Posterior cingulate gyrus (tissue), 11 donors: ENCODE measurements at places on chromosomes 4 and X.
A peak's percentile ranks its signal among the peaks of the same experiment; 100 is the strongest.

DNA sequence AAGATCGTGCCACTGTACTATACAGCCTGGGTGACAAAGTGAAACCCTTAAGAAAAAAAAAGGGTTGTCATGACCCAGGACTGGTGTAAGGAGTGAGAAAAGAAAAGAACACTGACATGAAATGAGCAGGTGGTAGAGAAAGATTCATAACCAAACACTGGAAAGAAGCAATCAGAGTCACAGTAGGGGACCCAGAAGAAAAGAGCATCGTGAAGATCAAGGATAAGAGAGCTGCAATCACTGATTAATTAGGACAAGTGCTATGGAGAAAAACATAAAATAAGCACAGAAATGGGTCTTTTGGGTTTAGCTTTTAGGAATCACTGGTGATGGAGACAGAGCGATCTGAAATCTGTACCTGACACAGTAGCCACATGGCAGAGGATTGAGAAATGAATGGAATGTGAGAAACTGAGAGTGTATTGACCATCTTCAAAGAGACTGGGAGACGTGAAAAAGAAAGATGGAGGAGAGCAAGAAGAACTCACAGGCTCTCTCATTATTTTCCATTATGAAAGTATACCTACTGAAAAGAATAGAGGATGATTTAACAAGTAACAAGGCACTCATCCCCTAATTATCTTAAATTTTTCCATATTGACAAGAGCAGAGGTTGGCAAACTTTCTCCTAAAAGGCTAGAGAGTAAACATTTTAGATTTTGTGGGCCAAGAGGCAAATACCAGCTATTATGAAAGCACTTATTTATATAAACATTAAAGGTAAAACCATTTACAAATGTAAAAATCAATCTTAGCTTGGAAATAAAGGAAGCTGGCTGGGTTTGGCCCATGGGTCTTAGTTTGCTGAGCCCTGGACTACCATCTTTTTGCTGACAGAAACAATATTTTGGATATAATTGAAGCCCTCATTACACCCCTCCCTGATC is 7.3 kb downstream of the TMEM154 start:
- DNase-seq, result no peak

DNA sequence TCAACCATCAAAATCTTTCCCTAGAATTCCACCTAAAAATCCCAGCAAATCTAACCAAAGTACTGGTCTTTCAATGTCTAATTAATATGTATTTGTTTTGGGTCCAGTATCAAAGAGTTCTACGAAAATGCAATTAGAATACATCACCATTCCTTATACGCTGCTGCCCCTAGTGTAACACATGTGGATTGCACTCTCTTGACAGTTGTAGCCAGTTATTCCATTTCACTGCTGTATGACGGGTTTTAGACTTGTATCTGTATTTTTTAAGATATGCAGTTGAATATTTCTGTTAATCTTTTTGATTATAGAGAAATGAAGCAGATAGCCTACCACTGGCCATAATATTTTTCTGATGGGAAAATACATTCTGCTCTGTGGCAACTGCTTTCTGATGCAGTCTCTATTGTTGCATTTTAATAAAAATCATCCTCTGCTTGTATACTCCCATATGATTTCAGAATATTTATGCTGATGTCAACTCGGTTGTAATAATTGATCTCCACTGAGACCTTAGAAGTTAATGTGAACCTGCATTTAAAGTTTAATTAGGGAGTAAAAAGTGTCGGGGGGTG is 17.1 kb upstream of the PAGE2B start:
- peak; percentile 13 for DNase-seq

DNA sequence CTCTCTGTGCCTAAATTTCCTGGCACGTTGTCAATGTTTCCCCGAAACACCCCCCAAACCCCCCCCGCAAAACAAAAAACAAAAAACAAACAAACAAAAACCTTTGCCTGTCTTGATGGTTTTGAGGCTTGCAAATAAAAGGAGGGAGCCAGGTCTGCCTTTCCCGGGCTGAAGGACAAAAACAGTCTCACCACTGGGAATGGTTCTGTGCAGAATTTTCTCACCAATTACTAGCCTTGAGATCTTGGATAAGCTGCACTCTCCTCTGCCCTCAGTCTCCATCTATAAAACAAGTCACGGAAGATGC is 15.5 kb downstream of the NKX3-2 start:
- DNase-seq, result no peak

DNA sequence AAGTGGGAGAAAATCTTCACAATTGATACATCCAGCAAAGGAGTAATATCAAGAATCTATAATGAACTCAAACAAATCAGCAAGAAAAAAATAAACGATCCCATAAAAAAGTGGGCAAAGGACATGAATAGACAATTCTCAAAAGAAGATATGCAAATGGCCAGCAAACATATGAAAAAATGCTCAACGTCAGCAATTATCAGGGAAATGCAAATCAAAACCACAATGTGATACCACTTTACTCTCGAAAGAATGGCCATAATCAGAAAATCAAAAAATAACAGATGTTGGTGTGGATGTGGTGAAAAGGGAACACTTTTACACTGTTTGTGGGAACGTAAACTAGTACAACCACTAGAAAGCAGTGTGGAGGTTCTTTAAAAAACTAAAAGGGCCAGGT is 114.3 kb upstream of the CCSER1 start:
- no peak for DNase-seq

DNA sequence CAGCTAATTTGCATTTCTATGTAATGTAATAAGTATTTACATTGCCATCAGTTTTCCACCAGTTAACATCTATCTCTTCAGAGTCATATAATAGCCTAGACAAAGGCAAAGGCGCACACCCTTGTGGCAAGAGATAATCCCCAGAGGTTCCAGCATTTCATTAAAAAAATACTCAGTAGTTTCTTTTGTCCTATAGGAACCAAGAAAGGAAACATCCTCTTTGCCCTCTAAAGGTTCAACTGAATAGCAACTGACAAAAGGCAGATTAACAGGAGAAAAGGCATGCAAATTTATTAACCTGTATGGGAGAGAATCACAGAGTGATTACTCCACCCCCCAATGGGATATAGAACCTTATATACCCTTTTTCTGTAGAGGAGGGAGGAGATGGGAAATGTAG is 48.4 kb downstream of the MAGEB17 start:
- DNase-seq, result no peak

- no peak for DNase-seq
These were observed 185.6 kb upstream of the BANK1 start for GRCh38 chr4:101604976-101605375.

DNA sequence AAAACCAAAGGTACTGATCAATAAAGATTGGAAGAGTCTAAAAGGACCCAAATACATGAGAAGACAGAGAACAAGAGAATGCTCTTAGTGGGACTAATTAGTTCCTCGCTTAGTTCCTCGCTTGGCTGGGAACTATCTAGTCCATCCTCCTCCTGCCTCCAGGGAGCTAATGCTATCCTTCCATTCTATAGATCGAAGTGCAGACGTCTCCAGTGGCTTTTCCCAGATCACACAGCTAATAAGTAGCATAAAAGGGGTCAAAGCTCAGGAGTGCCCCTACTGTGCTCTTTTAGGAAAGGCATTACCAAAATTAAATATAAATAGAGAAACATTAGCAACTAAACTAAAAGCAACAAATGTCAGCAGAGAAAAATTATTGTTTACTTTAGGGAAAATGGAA is 42.3 kb upstream of the PPARGC1A start:
- DNase-seq, result no peak

GRCh38 chr4:183178201-183178600 is 79.1 kb downstream of the WWC2 start:
- no peak for DNase-seq

GRCh38 chr4:152197211-152197610 is 338.7 kb downstream of the FBXW7 start:
- no peak for DNase-seq

DNA sequence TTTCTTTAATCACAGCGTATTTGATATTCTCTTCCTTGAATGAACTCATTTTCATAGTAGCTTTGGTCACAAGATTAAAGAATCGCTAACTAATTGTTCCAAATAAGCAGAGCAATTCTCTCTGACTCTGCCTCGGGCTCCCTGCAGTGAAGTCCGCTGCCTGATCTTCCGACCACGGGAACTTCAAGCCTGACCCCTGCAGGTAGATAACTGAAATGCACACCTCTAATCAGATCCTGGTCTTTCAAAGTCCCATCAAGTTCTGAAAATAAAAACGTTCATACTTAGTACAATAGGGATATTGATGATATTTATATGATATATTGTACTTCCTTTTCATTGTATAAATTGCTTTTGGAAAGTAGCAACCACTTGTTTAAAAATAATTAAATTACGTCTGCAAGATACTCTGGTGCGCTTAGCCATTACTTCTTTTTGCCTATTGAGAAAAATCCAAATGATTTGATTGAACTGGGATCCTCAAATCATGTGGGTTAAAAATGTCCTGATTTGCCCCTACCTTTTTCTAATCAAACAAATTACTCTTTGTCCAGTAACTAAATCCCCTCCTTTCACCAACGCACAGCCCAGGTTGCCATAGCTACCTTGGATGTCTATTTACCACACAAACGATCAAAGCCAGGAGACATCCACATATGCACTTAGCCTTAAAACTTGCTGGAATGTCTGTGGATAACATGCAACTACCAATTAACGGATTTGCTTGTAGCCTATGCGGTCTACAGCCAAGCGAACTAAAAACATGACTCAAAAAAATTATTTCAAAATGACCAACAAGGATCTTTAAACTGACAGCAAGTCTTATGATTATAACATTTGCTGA is 4.2 kb downstream of the MID1 start:
- DNase-seq, result peak; percentile 43

- DNase-seq, result no peak
These were observed 8.0 kb downstream of the CHIC2 start for GRCh38 chr4:54056360-54056759.

DNA sequence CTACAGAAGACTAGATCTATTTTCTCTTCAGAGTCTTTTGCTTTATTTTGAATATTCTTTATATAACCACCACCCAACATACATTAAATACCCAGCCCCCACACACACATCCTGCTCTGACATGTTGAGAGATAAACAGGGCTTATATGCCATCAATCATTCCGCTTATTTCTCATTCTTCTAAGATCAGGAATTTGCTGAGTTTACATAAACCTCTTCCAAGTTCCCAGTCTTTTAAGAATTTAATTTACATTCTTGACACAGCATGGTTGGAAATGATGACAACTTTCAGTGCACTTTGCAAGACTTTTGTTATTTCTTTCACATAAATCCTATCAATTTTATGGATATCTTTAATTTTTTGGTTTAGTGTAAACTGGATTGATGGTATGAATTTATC is 17.5 kb upstream of the RAB9B start:
- no peak for DNase-seq

- DNase-seq, result no peak
These were observed 160.3 kb upstream of the FRG1 start for GRCh38 chr4:189780391-189780790.

DNA sequence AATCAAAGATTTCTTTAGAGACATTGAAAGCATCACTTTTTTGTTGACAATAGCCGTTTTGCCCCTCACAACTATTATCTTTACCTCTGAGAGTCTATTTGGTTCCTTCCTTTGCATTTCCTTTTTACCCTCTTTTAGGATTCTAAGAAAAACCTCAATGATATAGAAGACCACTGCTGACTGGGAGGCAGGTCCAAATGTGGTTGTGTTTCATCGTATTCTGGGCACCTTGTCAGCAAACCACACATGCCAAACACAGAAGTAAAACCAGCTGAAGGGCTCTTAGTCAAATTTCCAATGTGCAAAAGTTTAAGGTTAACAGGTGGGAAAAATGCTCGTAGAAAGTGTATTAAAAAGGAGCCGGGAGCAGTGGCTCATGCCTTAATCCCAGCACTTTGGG is 5.1 kb upstream of the PRMT9 start:
- no peak for DNase-seq

DNA sequence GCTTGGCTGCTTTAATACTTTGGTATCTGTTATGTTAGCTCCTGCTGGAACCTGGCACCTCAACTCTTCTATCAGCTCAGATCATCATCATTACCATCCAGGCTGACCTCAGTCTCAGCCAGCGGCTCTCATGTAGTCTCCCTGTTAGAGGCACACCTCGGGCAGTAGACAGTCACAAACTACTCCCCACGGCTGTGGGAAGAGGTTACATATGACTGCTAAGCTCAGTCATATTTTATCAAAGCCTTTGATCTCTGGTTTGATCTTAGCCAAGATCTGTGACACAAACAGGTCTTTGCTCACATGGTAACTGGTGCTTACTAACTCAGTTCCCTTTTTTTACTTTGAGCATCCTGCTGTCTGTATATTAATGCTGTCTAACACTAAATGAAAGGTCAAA is 384.9 kb downstream of the CENPC start:
- no peak for DNase-seq

DNA sequence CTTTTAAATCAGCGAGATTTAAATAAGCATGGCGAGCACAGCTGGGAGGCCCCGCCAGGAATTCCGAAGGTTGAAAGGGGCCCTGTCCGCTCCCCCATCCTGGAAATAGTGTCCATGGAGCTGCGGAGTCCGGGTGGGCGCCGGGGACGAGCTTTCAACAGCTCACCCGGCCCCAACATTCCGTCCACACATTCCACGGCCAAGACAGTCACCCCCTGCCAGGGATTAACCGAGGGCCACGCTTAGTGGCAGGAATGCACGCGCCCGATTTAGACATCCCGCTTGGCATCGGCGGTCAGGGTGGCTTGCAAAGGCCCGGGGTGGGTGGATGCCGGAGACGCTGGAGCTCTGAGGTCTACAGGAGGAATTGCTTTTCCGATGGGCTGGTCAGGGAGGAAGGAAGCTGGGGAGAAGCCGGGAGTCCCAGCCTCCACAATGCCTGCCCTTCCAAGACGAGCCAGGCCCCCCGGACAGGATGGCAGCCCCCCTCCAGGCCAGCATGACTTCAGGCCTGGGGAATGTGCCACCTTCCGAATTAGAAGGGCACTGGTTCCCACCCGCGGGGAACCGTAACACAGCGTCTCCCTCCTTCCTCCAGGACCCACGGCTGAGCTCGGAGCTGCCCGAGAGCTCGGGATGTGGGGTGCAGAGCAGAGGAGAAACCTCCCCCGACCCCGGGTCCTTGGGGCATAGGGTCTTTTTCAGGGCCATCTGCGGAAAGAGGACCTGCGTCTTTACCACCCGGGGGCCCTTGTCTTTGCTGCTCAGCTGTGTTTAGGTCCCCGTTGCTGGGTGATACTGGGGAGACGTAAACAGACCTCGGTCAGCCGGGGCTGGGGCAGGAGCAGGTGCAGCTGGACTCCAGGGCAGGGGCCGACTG is 26.9 kb upstream of the PPP2R3B start:
- peak; percentile 79 for DNase-seq

DNA sequence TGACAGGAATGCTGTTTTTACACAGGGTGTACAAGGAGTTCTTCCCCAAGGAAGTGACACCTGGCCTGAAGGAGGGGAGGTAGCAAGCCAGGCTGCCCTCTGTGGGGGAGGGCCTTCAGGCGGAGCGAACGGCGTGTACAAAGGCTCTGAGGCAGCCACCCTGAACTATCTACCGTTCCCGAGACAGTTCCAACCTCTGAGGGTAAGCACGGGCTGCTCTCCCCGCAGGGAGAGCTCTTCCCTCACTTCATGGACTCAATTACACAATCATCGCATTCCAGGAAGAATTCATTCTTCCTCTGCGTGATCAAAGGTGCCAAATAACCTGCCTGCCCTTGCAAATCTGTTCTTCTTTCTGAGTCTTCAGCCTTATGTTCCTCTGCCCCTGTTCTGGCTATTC is 4.8 kb downstream of the ELK1 start:
- DNase-seq, result no peak

GRCh38 chrX:18465051-18465450 is 39.6 kb downstream of the CDKL5 start:
- DNase-seq, result no peak

GRCh38 chrX:32825009-32825408 is 386.3 kb downstream of the DMD start:
- DNase-seq, result no peak

- DNase-seq, result no peak
These were observed 216.0 kb downstream of the GRID2 start for GRCh38 chr4:92519727-92520126.
